ENCODE measurements at places on chromosomes 6 and 20.

DNA sequence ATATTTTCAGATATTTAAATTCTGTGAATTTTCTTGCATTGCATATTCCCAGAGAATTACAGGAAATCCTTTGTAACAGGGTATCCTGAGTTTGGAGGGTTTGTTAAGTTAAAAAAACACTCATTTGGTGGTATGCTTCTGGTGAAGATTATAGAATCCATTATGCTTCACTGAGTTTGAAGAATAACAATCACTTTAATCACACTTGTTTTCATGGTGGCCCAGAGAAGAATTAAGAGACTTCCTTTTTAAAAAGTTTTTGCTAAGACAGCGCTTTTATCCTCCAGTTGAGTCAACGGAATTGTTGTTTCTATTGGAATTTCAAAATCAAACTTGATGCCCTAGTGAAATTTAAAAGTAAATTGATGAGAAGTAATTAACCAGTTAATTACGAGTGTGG lies 17.4 kb downstream of the PLEKHG1 start:
- no peak for DNase-seq

- DNase-seq: no peak
Observed at GRCh38 chr6:97066056-97066455, 141.5 kb downstream of the KLHL32 start.

- no peak for DNase-seq
Observed at GRCh38 chr6:19380293-19380692, 456.9 kb upstream of the ID4 start.

DNA sequence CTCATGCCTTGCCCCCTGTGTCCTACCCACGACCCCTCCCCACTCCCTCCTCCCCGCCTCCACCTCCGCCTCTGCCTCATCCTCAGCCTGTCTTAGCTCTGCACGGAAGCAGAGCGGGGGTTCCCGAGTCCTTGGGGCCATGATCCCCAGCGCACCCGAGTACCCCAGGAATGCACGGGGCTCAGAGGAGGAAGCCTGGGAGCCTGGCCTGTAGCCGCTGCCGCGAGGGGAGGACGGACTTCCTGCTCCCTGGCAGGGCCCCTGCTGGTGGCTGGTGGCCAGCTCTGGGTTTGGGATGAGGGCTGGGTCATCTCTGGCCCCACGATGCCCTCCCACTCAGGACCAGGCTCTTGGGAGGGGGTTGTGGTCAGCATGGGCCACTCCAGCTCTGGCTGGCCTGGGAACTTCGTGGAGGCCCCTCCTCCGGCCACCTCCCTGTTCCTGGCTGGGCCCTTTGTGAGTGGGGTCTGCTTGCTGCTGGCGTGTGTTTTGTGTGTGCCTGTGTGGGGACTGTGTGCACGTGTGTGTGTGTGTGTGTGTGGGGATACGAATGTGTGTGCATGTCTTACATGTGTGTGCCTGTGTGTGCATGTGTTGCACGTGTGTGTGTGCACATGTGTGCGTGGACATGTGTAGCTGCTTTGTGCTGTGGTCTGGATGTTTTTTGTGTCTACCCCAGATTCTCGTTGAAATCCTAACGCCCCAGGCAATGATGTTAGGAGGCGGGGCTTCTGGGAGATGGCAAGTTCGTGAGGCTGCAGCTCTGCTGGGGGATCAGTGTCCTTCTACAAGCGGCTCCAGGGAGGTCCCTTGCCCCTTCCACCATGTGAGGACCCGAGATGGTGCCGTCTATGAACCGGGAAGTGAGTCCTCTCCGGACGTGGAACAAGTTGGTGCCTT lies 1.3 kb upstream of the RBBP8NL start:
- DNase-seq: no peak

GRCh38 chr20:4937407-4938319 lies 63.6 kb downstream of the SLC23A2 start:
- DNase-seq: no peak

GRCh38 chr20:8774412-8774811 lies 294.5 kb upstream of the PLCB4 start:
- no peak for DNase-seq

DNA sequence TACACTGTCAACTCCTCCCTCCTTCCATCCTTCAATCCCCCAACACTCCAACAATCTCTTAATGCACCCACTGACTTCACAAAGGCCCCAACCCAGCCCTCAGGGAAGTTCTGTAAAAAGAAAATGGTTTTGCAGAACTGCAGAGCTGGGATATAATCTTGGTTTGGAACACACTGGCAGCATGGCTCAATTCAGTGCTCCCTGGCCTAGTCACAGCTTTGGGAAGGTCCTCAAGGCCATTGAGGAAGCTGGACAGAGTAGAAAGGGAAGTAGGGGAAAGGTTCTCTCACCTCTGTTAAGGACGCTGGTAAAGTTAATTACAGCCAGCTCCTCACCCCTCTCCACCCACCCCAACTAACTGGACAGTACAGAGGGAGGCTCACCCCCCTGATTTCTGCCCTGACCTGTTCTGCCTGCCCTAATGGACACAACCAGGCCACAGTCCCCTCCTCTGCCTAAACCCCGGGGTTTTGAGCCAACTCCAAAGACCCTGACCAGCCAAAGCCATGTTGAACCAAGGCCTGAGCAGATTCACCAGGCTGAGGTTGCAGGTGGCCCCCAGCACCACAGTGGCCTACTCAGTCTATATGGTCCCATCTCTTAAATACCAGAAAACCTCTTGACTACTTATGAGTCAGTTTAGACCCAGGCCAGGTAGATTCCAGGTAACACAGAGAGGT lies 49.2 kb downstream of the MAFB start:
- no peak for DNase-seq

GRCh38 chr6:149065658-149066556 lies 251.6 kb upstream of the TAB2 start:
- DNase-seq: no peak

DNA sequence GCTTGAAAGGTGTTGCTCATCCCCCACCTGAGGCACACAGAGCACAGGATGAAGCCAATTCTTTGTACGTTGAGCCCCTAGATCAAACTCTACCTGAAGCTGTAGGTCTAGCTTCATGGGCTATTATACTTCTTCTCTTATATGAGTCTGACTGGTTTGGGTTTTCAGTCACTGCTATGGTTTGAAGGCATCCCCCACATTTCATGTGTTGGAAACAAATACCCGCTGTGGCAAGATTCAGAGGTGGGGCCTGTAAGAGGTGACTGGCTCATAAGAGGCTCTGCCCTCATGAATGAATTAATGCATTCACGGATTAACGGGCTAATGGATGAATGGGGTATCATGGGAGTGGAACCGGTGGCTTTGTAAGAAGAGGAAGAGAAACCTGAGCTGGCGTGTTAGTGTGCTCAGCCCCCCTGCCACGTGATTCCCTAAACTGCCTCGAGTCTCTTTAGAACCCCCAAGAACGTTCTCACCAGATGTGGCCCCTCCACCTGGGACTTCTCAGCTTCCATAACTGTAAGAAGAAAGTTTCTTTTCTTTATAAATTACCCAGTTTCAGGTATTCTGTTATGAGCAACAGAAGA lies 39.2 kb downstream of the PREX1 start:
- no peak for DNase-seq

DNA sequence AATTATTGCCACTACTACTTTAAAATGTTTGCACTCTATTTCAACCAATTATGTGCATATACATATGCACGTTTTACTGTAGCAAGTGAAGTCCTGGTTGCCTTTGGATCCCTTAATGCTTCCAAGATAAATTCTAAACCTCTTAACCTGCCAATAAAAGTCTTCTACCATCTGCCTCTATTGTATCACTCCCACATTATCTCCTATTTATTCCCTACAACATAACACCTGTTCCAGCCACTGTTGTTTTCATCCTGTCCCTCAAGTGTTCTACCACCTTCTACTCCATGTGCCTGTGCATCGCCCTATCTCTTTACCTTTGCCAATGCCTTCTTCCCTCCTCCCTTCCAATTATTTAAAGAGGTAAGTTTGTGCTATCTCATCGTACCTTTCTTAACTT lies 499.0 kb upstream of the RNF217 start:
- DNase-seq: no peak

DNA sequence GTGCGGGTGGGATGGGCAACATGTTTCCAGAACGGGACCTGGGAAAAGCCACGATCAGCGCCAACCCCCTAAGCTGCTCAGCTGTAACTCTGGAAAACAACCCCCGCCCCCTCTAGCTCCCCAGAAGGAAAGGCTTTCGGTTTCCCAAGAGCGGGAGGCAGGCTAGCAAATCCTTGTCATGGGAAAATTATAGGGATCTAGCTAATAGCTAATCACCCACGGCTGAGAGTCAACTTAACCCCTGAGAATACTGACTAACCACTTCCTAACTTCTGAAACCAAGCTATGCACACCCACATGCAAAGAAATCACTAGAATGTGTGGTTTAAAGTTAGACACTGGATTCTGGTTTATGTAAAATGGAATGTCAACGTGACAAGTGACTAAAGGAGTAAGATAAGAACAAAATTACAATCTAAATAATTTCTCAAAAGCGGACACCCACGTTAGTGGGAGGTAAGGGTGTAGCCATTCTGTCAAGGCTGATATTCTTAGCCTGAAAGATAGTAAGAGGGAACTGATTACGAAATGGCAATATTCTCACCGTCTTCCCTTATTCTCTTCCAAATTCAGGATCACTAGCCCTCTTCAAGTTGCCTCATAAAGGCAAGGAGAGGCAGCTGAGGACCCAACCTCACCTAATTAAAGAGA lies 20.1 kb downstream of the JAG1 start:
- DNase-seq: no peak

GRCh38 chr6:110628330-110628729 lies 151.9 kb upstream of the SLC22A16 start:
- no peak for DNase-seq

- no peak for DNase-seq
Observed at GRCh38 chr6:13561624-13562267, 12.7 kb upstream of the SIRT5 start.

DNA sequence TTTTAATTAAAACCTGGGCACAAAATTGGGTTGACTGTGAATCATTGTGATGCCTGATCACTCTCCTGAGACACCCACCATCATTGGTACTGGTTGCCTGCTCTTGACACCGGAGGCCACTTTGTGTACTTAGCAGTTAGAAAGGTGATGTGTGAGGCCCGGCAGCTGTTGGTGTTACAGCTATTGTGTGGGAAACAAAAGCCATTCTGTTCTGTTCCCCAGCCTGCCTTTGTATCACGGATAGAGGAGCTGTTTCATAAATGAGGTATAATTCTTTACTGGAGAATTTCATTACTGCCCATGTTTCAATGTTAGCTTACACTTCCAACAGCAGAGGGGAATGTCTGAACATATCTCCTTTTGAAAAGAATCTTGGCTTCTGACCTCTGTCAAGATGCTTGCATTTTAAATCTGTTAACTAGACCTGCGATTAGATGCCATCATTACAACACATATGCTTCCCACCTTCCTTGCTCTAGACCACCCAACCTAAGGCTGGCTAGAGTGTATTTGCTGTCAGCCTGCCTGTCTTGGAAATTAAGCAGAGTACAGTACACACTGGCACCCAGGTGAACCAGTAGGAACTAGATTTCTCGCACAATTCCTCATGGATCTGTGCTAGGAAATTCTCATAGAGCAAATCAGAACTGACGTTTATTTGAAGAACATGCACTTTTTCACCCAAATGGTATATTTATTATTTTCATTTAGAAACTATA lies 142.4 kb upstream of the INSM1 start:
- DNase-seq: no peak

GRCh38 chr6:63807056-63807455 lies 171.5 kb downstream of the PHF3 start:
- DNase-seq: no peak

GRCh38 chr6:148990403-148990802 lies 243.6 kb downstream of the UST start:
- DNase-seq: no peak

DNA sequence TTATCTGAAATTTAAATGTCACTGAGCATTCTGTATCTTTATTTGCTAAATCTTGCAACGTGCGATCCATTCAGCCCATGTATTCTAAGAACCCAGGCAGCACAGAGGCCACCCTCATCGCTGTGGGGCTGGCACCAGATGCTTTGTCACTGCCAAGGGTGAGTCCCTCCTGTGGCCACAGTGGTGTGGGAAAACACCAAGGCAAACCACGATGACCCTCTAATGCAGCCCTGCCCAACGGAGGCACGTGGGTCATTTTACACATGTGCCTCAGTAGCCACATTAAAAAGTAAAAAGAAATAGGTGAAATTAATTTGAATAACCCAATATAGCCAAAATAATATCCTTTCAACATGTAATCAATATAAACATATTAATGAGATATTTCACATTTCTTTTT lies 221.7 kb downstream of the UNC5CL start:
- DNase-seq: no peak

DNA sequence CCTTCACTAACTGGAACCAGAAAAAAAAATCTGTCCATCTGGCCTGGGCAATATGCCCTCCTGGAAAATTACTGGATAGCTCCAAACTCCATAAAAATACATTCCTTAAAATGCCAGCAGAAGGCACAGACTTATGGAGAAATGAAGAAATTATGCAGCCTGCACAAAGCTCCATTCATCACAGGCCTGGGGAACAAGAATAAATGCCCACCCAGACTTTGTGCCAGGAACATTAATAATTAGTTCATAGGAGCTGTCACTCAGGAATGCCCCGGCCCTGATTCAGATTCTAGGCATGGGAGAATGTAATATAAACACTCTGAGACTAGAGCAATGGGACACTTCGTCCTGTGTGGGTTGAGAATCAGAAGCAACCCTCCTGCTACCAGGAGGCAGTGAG lies 199.3 kb downstream of the OTOR start:
- DNase-seq: no peak

- DNase-seq: no peak
Observed at GRCh38 chr20:36582322-36582721, 8.9 kb downstream of the TGIF2 start.

- no peak for DNase-seq
Observed at GRCh38 chr20:32496811-32497533, 88.2 kb downstream of the NOL4L start.

GRCh38 chr20:9258901-9259300 lies 190.0 kb downstream of the PLCB4 start:
- no peak for DNase-seq

- no peak for DNase-seq
Observed at GRCh38 chr20:910870-911770, 5.0 kb downstream of the ANGPT4 start.

DNA sequence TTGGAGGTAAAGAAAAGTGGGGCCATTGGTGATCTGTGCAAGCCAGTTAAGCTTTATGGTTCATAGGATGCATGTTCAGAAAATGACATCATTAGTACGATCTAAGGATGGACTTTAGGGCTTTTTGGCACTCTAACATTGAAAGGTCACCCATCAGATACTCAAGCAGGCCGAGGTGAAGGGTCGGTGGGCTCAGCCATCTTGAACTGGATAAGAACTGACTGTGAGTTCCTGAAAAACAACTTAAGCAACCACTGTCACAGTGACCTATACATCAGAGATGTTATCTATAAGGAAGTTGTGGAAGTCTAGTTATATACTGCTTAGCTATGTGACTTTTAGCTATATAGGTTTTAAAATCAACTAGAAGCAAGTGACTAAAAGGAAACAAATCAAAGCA lies 13.0 kb upstream of the ITCH start:
- no peak for DNase-seq

GRCh38 chr6:106553440-106553839 lies 75.9 kb downstream of the RTN4IP1 start:
- peak; percentile 11 for DNase-seq
